ENCODE measurements at places on chromosomes 2 and 18. TPM values are rescaled to one million over a fixed set of nuclear protein-coding genes. Genes with fewer than 3 reads are reported as not detected.

The PLGLB2 gene
- 5.7 TPM for total RNA-seq

The TMEM178A gene
- not detected for total RNA-seq

The TACR1 gene
- not detected for total RNA-seq

The CCBE1 gene
- total RNA-seq = not detected

The TRIM43 gene
- not detected for total RNA-seq

The HOXD11 gene
- not detected for total RNA-seq

The HOXD13 gene
- not detected for total RNA-seq

The PSMA8 gene
- total RNA-seq = 0.27 TPM

The UGT1A5 gene
- not detected for total RNA-seq

The HAAO gene
- 0.80 TPM for total RNA-seq

The HAUS1 gene
- 39.5 TPM for total RNA-seq

The LYPD1 gene
- not detected for total RNA-seq

The TMEM182 gene
- 2.2 TPM for total RNA-seq

The TNS1 gene
- 1.0 TPM for total RNA-seq

The COBLL1 gene
- not detected for total RNA-seq

The FAM161A gene
- 2.5 TPM for total RNA-seq

The NOP58 gene
- total RNA-seq = 119 TPM

The PDE11A gene
- not detected for total RNA-seq

The POMC gene
- total RNA-seq = 3.4 TPM

The XIRP2 gene
- not detected for total RNA-seq

The TNP1 gene
- total RNA-seq = not detected

The COL4A3 gene
- not detected for total RNA-seq

The DNAJC5G gene
- total RNA-seq = not detected

The ITGA6 gene
- 36.5 TPM for total RNA-seq

The TDRD15 gene
- total RNA-seq = not detected

The IL36RN gene
- not detected for total RNA-seq

The SS18 gene
- 77.5 TPM for total RNA-seq

The SERPINB10 gene
- not detected for total RNA-seq

The ZSWIM2 gene
- not detected for total RNA-seq

The THSD7B gene
- total RNA-seq = not detected

The SLC5A7 gene
- not detected for total RNA-seq

The SATB2 gene
- total RNA-seq = 0.10 TPM

The CCDC74B gene
- total RNA-seq = 1.7 TPM

The TGIF1 gene
- 11.6 TPM for total RNA-seq

The DSG1 gene
- not detected for total RNA-seq

The ACTG2 gene
- total RNA-seq = not detected

The IL36G gene
- total RNA-seq = 0.29 TPM

The CXCR1 gene
- total RNA-seq = 0.54 TPM

The SERPINB13 gene
- not detected for total RNA-seq

Measured in T-helper 1 cell treated with Interleukin-12 subunit alpha and Interleukin-12 subunit beta and Interleukin-4 antibody, amounts not matched to agents 30 ng/mL and 1 ng/mL, for 36 hours (primary cell).